HS-5 (cell line): ENCODE measurements at places on chromosomes 16 and 17.

DNA sequence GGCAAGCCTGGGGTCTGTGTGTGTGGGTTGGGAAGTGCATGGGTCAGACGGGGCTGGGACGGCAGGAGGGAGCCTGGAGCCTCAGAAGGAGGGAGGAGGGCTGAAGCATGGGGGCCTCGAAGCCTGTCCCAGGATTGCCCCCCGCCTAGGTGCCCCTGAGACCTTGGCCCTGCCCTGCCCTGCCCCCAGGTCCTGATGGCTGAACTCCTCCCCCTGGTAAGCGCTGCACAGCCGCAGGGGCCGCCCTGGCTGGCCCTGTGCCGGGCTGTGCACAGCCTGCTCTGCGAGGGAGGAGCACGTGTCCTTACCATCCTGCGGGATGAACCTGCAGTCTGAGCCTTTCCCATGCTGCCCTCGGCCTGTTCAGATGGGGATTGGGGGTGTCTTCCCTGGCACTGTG is 4.4 kb downstream of the TEDC2 start:
- DNase-seq = no peak

DNA sequence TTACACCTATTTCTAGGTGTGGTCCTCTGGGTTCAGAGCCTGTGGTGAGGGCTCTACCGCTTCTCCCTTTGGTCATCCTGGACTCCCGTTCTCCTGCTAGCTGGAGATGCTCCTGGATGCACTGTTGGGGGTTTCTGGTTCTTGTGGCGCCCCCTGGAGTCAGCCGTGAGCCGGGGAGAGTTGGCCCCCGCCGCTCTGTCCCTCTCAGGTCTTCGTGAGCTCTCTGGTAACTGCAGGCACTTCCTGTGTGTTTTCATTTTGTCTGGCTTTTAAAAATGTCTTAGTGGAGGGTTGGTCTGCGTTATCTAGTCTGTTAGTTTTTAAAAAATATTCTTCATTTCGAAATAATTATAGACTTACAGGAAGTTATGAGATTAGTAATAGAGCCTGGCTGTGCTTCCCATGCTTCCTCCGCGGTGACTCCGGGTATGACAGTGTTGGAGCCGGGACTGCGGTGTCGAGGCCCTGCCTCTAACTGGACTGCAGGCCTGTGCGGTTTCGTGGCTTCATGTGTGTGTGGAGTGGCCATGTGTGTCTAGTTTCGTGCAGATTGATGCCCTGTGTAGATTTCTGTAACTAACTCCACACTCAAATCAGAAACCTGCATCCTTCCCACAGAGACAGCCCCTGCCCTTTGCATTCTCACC is 78.0 kb upstream of the ZNF750 start:
- no peak for DNase-seq

GRCh38 chr16:21524068-21524751 is 75.2 kb upstream of the METTL9 start:
- DNase-seq = no peak

DNA sequence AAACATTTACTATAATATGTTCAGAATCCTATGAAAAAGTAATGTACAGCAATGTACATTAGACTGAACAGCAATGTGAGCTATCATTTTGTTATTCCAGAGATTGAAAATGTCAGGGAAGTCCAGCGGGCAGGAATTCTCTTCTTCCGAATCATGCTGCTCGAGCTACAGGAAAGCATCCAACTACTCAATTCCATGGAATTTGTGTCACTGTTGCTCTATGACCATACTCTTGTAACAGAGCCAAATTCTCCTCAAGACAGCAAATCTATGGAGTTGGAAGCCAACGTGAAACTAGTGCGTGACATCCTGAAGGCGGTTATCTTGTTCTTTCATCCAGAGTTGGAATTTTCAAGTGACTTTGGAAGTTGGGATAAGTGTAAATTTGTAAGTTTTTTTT is 24.8 kb upstream of the NSRP1 start:
- peak; percentile 89 for DNase-seq
